ENCODE measurements at places on chromosomes 3 and 15.

GRCh38 chr3:14428087-14429033 lies 26.0 kb downstream of the SLC6A6 start:
- DNase-seq: no peak

DNA sequence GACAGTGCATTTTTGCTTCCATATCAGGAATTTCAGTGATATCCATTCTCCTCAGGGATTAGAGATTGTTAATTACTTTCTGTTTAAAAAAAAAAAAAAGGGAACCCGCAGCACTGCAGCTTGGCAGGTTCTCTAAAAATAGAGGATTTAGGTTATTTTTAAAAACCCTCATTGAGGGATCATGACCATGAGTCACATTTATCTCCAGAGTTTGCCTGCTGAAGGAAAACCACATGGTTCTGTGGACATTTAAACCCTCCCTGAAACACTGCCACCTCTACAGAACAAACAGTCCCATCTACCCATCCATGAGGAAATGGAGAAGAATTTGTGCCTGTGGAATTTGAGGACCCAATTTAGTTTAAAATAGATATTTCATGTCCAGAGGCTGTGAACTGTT lies 66.2 kb upstream of the UBE2E1 start:
- no peak for DNase-seq

GRCh38 chr3:61936344-61936937 lies 375.1 kb downstream of the PTPRG start:
- DNase-seq: no peak

DNA sequence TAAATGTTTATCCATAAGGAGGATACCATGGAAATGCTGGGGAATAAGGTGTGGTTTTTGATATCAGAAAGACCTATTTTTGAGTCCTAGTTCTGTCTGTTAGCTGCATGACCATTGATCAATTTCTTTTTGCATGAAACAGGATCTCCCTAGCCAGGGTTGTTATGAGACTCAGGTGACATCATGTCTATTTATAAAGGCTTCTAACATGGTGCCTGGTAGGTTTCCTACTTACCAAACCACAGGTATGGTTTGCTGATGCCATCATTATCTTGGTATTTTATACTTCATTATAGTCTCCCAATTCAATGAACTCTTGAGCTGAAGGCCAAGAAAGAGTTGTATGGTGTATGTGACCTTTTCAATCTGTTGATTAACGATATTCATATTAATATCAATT lies 144.0 kb downstream of the CLSTN2 start:
- DNase-seq: no peak

DNA sequence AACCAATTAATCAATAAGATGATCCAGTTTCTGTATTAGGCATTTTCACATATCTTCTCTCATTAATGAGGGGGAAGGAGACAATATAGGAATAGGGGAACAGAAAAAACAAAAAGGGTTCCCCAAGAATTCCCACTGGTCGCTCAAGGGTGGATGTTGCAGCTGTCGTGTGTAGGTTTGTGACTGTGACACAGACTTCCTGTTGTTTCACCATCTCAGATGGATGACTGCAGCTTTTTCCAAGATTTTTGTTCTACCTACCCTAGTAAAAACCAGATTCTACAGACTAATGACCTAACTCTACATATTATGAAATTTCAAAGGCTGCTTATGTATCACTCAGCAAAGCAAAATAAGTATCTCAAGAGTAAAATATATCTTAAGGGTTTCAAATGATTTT lies 73.7 kb upstream of the MB21D2 start:
- no peak for DNase-seq
